HTR-8/SVneo (cell line): ENCODE measurements at places on chromosomes 2 and 18.

DNA sequence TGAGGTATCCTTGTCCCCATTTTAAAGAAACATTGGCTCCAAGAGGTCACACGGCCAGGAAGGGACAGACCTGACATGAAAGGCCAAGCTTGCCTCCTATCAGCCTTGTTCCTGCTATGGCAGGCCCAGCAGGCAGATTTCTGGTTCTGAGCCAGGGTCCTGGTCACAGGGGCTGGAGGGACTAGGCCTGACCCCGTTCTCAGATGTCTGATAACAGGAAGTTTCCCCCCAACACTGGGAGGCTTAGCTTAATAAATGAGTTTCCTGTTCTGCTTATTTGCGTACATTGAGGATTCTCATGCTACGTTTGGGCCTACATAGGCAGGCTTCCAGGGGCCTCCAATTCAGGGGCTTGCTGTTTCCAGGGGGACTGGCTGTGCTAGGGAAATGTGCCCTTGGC is 107.8 kb upstream of the LTBP1 start:
- DNase-seq: no peak

DNA sequence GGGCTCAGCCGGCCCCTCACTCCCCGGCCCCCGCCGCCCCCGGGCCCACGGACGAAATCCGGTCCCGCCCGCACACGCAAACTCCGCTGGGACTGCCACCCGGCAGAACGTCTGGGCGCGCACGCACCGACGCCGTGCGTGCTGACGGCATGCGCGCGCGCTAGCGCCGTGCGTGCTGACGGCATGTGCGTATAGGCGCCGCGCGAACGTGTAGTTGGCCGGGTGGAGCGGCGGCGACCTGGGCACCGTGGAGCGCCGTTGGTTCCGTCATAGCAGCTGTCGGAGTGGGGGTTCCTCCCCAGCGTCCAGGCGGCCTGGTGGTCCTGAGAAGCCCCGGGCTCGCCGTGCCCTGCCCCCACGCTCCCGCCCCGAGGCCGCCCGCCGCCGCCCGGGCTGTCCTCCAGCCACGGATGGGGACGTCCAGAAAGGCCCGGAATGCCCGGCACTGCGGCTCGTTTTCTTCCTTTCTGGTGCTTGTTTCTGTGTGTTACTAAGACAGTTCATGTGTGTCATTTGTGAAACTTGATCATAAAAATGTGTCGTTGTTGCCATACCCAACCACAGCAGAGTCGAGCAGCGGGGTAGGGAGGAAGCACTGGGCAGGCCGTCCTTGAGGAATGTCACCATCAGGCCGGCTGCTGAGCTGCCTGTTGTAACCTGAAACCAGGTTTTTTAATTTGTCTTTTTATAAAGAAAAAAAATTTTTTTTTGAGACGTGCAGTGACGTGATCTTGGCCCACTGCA is at the start of gene TXNL4A:
TXNL4A (minus strand) TSS at position 113 of the 744 bp plus-strand sequence. CDS start 171 bp downstream, outside the sequence.
- peak; percentile 62 for DNase-seq

GRCh38 chr2:7191932-7192331 is 274.7 kb downstream of the RNF144A start:
- DNase-seq: peak; percentile 14

GRCh38 chr18:61528961-61529360 is 195.7 kb downstream of the CDH20 start:
- DNase-seq: no peak
